IPS DF 6.9 (cell line): ENCODE measurements at places on chromosomes 6 and 20.

GRCh38 chr20:34876406-34877282 is at the start of gene ACSS2:
Gene ACSS2, plus strand, starts transcription at chr20:34876612. Its CDS starts 34 bp downstream, at chr20:34876646.
- DNase-seq = no peak

DNA sequence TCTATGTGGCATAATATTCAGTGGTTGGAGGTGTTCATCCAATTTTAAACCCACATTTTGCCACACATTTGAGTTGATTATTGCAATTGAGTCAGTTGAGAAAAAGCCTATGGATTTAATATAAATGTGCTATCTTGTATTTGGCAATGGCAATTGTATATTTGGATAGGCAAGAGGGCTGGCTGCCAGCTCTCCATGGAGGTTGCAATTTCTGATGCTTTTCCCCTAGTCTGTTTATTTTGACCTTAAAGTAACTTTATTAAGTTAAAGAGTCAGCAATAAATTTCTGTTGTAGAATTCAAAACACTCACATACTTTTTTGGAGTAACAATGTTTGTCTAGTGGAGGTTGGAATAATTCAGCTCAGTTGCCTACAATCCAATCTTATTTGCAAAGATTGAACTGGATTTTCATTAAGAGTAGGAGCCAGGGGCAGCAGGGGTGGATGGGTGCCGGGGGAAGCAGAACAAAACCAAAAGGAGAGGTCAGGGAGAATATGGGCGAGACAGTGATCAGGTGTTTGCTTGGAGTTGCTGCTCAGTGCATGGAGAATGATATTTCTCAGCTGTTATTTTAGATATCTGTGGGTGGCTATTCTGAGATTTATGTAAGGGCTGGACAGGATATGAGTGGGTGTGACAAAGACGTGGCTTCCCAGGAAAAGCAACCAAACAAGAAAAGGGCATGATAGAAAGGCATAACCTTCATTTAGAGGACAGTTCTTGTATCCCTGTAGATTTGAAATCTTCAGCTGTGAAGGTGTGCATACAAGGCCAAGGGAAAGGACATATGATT is 163.0 kb downstream of the HDGFL1 start:
- DNase-seq = no peak

DNA sequence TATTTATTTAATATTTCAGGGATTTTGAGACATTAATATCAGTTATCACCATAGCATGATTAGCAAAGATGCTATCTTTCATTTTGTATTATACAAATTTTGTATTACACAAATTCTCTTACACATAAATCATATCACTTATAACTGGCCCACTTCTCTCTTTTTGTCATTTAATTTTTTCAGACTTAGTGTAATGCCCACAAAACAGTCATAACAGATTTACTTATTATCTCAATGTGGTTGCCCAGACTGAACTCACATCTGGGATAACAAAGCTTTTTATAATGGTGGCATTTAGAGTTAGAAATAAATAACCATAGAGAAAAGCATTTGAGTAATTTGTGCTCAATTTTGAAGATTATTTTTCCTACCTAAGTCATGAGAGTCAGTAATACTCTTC is 148.3 kb downstream of the TFAP2B start:
- DNase-seq = no peak

DNA sequence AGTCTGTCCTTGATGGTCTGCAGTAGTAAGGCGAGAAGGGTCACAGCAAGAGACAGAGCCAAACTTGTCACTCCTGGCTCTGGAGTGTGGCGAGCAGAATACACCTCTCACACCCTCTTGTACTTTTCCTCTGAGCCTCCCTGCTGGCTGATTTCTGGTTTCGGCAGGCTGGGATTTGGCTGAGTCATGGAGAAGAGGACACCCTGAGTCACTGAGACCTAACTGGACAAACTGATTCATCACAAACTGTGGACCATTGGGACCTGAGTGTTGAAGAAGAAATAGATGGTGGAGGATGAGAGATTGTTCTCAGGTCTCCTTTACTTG is 101.7 kb downstream of the F13A1 start:
- DNase-seq = no peak

- no peak for DNase-seq
Measured at GRCh38 chr20:6740096-6740495, 27.4 kb upstream of the BMP2 start.
